ENCODE measurements at places on chromosomes 4 and X.
A peak's percentile ranks its signal among the peaks of the same experiment; 100 is the strongest.

GRCh38 chrX:136731207-136731782, 49.4 kb downstream of the ARHGEF6 start:
- DNase-seq = no peak

DNA sequence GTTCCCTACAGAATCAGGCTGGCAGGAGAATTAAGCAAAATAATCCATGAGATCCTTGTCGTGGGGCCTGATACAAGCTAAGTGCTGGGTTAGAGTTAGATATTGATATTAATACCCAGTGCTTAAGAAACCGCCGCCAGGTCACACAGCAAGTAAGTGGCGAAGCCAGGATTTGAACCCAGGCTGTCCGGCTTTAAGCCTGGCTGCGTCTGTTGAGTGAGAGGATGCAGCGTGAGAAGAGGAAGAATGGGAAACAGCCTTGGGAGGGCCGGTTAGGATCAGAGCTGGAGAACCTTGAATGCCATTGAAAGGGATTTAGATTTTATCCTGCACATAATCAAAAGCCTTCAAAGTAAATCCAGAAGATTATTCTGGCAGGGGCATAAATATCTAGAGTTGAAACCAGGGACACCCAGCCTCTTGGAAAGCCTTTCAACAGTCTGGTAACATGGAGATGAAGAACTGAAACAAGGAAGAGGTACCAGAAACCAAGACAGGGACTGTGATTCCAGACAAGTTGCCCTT, 64.8 kb upstream of the HELT start:
- DNase-seq = no peak

- DNase-seq = no peak
Observed at GRCh38 chr4:28402751-28403150, 1542.1 kb downstream of the STIM2 start.

- peak; percentile 16 for DNase-seq
Observed at GRCh38 chr4:68569466-68570121, 6.5 kb downstream of the UGT2B17 start.

- no peak for DNase-seq
Observed at GRCh38 chr4:151417766-151418376, 8.9 kb downstream of the FHIP1A start.

DNA sequence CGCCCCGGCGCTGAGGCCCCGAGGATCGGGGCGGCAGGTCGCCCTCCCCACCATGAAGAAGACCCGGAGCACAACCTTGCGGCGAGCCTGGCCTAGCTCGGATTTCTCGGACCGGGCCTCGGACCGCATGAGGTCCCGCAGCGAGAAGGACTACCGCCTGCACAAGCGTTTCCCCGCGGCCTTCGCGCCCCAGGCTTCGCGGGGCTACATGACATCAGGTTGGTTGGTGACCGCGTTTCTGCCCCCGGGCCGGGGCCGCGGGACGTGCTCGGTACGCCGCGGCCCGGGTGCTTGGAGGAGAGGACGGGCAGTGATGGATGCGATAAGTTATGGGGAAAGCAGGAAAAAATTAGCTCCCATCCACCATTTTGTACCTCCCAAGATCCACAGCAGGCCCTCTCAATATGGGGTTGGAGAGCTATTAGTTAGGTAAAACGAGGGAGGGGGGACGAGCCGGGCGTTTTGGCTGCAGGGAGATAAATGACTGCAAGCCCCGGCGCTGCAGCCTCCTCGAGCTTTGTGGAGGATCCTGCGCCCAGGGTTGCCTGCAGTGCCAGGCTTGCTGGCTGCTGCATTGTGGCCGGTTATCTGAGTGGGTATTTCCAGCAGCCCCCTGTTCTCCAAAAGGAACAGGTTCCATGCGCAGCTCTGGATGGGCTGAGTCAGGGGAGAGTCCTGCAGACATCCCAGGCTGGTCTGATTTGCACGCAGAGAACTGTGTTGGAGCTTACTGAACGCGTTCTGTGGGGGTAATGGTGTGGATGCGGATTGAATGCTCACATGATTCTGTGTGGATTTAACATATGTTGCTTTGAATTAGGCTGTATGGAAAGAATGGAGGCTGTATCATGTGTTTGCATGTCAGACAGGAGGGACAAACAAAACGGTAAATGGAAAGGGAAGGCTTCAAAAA, 1.9 kb downstream of the STOX2 start:
- DNase-seq = peak; percentile 66

DNA sequence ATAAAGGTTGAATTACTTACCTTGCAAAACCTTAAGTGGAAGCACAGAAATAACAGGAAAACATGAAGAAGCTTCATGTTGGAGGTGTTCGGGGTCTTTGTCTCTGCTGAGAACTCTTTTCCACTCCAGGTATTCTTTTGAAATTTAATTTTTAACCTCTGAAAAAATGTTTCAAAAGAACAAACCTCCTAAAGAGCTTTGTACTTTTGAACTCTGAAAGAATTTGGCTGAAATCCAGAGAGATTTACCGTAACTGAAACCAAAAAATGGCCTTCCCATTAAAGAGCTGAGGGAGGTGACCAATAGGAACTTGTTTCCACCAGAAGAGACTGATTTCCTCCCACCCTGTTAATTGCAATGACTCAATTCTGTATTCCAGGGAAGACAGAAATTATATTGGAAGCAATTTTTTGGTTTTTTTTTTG, at the start of gene CFI:
Gene CFI, minus strand, starts transcription at position 105 of the 425 bp plus-strand sequence. Its CDS starts 28 bp downstream, at position 77.
- DNase-seq = peak; percentile 82

- no peak for DNase-seq
Observed at GRCh38 chr4:90585961-90586360, 458.8 kb downstream of the CCSER1 start.

DNA sequence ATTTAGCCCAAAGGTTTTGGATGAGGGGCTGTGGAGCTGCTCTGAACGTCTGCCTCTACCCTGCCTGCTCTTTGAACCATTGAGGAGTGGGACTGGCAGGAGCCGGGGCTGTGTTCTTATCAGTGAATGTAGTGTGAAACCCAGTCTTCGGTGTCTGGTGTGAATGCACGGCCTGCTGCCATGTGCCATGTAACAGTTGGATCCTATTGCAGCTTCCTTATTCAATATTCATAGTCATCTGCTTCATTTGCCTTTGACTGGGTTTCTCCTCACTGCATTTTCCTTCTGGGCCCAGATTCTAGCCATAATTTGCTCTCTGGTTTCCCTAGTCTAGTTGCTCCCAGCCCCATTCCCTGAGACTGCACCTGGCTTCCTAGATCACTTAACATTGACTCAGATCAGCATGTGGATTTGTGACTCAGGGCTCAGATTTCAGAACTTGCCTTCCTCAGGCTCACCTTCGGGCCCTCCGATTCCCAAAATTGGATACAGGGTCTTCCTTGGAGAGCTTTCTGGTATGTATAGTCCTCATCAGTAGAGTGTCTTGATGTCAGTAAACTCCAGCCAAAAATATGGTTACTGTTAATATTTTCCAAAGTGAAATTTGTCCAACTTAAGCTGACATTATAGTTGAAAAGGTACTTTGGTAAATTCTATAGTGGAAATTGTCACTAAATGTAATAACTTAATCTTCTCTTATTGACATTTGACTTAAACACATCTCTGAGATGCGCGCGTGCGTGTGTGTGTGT, 94.0 kb upstream of the DDIT4L start:
- DNase-seq = no peak

GRCh38 chr4:69875576-69875975, 15.6 kb upstream of the SULT1E1 start:
- peak; percentile 17 for DNase-seq

DNA sequence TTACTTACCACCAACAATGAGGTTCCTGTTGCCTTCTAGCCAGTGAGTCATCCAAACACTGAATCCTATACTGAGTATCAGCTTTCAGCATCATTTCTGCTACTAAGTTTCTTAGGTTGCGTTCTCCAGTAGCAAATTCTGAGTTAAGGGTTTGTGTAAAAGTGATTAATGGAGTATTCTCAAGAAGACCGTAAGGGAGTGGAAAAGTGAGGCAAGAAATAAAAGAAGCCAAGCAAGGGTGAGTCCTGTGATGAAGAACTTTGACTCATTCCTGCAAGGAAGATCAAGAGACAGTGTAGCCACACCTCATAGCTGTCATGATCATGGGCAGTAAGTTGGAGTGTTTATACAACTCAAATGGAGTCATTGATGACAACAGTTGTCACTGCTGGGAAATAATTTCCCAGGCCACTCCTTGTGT, 446.2 kb downstream of the RAPGEF2 start:
- DNase-seq = no peak

DNA sequence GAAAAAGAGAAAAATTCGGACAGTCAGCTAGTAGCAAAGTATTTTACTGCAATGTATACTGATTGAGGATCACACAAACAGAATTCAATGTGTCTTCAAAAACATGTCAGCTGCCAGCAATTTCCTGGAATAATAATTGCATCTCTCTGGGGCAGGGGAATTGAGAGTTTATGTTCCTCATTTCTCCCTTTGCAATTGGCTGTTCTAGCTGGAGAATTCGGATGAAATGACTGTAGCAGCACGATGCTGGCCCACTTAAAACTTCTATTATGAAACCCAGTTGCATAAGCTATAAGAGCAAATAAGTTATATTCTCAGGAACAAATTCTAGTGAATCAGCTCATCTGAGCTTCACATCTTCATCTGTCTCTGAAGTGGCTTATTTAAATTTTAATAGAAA, 99.9 kb upstream of the CPEB2 start:
- DNase-seq = no peak

DNA sequence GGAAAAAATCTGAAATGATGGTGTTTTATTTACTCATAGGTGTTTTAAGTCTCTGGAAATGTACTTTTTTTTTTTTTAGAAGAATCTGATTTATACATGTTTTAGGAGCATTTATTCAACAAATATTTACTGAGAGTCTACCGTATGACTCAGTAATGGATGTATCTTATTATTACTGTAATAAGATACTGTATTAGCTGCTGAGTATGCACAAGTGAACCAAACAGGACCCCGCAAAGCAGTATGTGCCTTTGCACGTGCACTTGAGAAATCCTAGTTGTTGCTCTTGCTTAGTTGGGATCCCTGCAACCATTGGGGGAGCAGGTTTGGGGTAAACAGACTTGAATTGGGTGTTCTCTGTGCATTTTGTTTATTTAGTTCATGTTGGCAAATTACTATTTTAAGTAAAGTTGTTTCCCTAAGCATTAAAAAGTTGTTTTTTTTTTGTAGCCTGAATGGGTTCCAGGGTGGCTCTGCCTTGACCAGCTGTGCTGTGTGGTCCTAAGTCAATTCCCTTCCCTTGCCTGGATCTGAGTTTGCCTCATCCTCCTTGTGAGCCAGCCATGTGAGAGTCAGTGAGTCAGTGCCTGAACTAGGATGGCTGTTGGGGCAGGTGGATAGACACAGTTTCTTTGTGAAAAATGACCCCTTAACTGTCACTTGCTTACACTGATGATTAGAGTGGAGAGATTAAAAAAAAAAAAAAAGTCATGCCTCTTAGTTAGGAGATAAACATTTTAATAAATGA, 27.7 kb downstream of the DCUN1D4 start:
- no peak for DNase-seq

- DNase-seq = no peak
Observed at GRCh38 chr4:37892641-37893040, 1.8 kb downstream of the TBC1D1 start.

GRCh38 chrX:19863212-19863856, 24.1 kb downstream of the SH3KBP1 start:
- peak; percentile 32 for DNase-seq

DNA sequence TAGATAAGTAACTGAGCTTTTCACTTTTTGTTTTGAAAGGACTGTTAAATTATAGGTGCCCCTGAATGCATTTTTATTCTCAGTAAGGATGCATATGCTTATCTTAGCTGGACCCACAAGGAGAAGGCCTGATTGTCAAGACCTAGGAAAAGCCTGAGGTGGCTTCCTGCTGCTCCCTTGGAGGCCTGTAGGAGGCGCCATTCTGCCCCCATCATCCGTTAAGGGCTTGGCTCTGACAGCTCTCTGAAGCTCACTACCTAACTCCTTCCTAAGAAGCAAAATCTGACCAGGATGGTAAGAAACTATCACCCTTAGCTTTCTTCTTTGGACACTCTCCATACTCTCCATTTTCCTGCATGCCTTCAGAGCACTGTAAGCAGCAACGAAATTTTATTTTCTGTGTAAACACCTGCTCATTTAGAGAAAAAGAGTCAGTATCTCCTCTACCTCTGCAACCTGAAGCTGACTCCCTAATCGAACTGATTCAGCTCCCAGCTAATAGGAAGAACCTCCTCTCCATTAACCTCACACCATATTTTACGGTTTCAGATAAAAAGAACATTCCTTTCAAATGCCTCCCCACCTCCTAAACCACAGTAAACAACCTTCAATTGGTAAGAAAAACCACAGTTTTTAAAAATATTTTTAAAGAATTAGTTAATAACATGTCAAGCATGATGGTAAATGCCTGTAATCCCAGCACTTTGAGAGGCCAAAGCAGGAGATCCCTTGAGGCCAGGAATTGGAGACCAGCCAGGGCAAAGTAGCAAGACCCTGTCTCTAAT, 73.4 kb upstream of the EDNRA start:
- DNase-seq = no peak

DNA sequence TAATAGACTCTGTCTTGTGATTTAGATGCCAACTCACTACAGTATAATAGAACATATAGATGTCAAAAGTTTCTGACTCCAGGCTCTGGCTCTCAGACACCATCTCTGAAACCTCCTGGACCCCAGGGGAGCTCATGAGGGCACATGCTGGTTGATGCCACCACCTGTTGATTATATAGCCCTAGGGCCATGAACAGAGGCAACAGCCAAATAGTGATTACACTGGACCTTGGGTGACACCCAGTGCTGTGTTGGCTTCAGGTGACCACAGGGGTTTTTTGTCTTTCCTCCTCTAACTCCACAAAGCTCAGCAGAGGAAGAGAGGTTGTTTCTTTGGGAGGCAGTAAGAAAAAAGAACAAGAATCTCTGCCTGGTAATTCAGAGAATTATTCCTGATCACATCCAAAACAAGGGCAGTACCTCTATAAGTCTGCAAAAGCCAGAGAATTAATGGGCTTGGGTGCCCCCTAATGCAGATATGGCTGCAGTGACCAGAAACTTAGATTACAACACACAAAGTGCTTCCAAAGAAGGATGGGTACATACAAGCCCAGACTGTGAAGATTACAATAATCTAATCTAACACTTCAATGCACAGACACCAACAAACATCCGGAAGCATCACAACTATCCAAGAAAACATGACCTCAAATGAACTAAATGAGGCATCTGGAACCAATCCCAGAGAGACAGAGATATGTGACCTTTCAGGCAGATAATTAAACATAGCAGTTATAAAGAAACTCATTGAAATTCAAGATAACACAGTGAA, 1920.6 kb downstream of the ARAP2 start:
- no peak for DNase-seq

DNA sequence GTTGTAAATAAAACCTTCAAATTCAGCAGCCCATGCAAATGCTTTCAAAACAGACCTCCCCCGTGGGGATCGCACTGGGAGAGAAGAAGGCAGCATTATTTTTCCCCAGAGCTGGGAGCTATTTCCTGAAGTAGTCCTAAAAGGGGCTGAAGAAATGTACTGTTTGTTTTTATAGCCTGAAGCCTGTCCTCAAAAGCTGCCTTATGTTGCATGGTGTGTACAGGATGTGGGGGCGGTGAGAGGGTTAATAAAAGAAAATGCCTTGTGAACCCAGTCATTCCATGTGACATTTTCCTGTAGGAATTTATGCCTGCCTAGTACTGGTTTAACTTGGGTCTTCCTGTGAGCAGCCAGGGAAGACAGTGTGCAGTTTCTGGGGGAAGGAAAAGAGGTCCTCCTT, 144.1 kb downstream of the SOWAHB start:
- DNase-seq = no peak

GRCh38 chr4:173252024-173252935, 81.9 kb downstream of the HMGB2 start:
- peak; percentile 87 for DNase-seq

Measured in kidney (tissue), 22 donors.